ENCODE measurements at places on chromosomes 13 and 19.

DNA sequence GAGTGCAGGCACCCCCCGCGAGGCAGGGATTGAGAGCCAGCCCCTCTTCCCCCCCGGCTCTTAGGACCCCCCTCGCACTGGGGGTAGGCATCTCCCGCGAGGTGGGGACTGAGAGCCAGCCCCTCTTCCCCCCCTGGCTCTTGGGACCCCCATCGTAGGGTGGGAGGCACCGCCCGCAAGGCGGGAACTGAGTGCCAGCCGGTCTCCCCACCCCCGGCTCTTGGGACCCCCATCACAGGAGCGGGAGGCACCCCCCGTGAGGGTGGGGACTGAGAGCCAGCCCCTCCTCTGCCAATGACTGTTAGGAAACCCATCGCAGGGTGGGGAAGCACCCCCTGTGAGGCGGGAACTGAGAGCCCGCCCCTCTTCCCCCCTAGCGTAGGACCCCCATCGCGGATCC is 363.4 kb upstream of the SPRY2 start:
- DNase-seq = no peak

- DNase-seq = no peak
These were observed 4.8 kb downstream of the DPF1 start for GRCh38 chr19:38219221-38219620.

DNA sequence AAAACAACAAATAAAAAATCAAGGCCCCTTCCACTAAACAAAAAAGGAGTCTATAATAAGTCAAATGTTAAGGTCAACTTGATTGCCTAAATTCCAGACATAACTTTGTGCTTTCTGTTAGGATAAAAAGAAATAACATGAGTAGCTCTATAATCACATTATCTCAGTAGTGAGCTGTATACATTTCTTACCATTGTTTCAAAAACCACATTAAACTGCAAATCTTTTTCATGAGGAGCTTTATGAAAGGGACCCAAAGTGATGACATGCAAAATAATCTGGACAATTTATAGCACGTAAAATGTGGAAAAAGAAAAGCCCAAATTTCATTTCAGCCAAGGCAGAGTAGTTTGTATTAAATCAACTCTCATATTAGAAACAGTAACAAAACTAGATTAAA is 269.2 kb downstream of the KLF12 start:
- DNase-seq = no peak

DNA sequence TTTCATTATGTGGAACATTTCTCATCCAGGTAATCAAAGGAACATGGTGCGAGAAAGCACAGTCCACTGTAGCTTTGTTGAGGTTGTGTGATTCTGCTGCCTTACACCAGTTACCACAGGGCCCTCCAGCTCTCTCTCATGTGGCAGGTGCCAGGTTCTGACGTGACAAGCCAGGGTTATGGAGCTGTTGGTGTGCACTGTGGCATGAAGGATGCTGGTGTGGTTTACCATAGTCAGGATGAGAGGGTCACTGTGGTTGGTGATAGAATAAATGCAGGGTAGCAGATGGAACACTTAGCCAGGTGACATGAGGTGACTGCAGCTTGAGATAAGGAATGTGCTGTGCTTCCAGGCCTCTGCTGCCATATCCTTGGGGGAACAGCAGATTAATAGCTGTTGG is 7.4 kb downstream of the ZNF223 start:
- DNase-seq = no peak

- no peak for DNase-seq
These were observed 81.2 kb downstream of the STARD13 start for GRCh38 chr13:33204130-33204927.

- no peak for DNase-seq
These were observed 1.3 kb downstream of the ICAM5 start for GRCh38 chr19:10290876-10291553.

GRCh38 chr13:76523740-76524340 is 362.4 kb downstream of the KCTD12 start:
- no peak for DNase-seq

GRCh38 chr19:56960959-56961543 is 120.5 kb upstream of the PEG3 start:
- DNase-seq = no peak

GRCh38 chr13:59352600-59352999 is 811.1 kb downstream of the DIAPH3 start:
- no peak for DNase-seq

DNA sequence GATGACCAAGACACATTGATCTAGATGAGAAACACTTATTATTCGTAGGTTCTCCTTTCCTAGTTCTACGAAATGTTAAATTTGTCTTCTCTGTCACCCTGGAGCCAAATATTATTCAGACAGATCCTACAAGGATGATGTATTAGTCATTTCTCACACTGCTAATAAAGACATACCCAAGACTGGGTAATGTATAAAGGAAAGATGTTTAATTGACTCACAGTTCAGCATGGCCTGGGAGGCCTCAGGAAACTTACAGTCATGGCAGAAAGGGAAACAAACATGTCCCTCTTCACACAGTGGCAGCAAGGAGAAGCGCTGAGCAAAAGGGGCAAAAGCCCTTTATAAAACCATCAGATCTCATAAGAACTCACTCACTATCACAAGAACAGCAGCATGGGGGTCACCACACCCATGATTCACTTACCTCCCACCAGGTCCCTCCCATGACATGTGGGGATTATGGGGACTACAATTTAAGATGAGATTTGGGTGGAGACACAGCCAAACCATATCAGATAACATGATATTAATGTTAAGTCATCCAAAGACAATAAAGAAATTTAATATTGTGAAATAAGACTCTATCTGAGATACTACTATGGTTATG is 1248.8 kb upstream of the SLC10A2 start:
- no peak for DNase-seq

- no peak for DNase-seq
These were observed 22.8 kb upstream of the CEACAM20 start for GRCh38 chr19:44552324-44552723.

DNA sequence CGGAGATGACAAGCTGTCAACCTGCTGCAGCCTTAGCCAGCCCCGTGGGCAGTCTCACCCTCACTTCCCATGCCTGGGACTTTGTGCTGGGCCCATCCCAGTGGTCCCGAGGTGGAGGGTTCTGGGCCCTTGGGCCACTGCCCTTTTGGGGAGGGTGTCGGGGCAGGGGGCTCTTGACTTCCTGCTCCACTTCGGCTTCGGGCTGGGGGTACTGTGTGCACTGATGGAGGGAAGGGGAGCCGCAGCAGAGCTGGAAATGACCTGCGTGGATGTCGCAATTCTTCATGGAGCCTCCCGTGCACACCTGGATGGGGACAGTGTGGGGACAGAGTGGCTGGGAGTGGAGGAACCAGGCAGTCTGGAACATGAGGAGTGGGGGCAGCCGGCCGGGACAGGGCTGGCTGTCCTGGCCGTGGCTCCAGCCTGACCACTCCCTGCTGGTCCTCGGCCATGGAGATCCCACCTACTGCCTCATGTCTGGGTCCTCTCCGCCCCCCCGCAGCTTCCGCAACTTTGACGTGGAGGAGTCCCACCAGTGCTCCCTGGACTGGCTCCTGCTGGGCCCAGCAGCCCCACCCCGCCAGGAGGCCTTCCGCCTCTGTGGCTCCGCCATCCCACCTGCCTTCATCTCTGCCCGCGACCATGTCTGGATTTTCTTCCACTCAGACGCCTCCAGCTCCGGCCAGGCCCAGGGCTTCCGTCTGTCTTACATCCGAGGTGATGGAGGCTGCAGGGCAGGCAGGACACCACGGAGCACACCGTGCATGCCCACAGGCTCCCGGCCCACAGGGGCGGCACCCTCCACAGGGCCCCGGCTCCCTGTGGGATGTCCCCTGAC is 10.2 kb downstream of the LRP3 start:
- DNase-seq = no peak

DNA sequence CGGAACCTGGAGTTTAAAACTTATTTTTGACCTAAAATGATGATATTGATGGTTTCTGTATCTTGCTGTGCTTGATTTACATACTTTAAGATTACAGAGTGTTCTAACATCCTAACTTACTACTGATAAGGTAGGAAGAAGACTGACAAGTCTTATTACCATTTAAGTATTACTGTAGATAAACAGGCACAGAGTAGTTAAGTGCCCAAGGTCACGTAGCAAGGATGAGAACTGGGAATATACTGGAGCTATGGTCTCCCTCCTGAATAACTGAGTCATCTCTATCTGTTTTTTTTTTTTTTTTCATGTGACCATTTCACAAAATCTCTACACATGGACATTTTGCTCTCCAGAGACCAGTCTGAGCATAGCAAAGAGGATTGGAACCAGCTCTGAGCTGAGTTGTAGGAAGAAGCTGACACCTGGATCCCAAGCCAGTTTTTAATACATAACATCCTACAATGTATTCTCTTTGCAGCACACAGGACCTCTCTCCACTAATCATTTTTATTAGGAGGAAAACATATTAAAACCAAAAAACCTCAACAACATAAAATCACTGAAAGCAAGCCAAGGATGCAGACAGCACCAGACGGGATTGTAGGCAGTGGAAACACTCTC is 173.5 kb downstream of the DNAJC15 start:
- DNase-seq = no peak

DNA sequence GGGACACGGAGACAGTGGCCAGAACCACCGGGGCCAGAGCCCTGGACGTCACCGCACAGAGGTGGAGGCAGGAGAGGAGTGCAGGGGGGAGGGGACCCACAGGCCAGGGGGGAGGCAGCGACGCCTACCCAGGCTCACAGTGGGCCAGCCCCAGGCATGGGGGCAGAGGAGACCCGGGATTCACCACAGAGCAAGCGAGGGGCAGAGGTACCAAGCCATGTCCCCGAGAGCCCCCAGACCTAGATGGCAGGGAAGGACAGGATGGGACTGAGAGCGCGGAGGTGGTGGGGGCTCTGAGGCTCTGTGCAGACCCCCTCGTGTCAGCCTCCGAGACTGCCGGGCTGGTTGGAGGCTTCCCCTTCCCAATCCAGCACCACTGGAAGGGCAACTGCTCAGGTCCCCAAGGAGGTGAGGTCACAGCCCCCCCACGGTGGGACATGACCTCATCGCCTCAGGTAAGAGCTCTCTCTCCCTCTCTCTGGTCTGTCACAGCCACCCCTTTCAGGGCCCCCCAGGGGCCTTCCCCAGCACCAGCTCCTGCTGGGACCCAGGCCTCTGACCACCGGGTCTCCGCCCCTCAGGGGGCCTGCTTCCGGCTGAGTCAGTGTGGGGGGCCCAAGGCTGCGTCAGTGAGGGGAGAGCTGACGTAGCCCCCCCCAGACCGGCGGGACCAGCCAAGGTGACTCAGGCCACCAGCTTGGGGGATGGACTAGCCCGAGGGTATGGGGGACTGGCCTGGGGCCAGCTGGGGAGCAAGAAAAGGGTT is 2.2 kb upstream of the IL11 start:
- DNase-seq = no peak

DNA sequence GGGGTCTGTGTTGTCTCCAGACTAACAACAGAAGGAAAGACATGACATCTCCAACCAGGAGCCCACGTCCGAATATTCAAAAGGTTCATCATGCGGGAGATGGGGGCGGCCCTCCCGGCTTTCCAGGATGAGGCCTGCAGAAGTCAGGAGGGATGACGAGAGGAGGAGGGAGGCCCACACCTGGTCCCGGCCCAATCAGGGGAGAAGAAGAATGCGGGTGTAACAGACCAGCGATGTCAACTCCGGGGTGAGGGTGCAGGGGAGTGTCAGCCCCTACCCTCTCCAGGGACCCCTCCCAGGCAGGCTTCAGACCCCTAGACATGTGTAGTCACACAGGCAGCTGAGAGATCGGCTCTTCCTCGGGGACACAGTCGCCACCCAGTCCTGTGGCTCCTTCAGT is 275.3 kb upstream of the ZNF507 start:
- no peak for DNase-seq

- DNase-seq = no peak
These were observed 101.0 kb downstream of the SLITRK6 start for GRCh38 chr13:85698256-85698655.

DNA sequence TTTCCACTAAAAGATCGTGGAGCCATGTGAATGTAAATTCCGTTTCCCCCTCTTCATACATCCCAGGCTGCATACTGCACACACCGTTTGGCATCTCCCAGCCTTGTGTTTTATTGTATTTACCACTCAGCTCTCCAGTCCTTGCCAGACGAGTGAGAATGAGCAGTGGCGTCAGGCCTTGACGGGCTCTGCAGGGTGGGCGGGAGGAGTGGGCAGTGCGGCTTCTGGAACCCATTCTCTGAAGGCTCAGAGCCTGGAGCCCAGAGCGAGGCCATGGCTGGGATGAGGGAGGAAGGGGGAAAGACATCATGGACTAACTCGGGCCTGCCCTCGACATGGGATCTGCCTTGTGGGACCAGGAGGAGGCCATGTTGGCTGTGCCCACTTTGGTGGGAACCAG is 25.1 kb downstream of the BICRA start:
- no peak for DNase-seq

- no peak for DNase-seq
These were observed 541.6 kb downstream of the SUCLA2 start for GRCh38 chr13:47459512-47459911.

GRCh38 chr13:113116871-113117271 is 5.7 kb upstream of the F10 start:
- no peak for DNase-seq

- no peak for DNase-seq
These were observed 4.7 kb upstream of the GJB2 start for GRCh38 chr13:20197361-20197834.

DNA sequence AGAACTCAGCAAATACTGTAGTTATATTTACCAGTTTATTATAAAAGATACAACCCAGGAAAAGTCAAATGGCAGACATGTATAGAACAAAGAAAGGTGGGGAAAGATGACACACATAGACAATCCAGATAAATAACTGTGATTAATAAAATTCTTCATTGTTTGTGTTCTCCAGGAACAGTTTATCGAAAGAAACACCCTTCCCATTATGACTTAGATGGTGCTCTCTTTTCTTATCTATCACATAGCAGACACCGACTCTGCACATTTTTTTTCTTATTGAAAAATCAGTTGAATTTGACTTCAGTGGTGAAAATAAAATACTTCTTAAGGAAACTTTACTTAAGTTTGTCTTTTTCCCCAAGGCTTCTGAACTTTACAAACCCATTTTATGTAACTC is 6.2 kb downstream of the ZNF708 start:
- DNase-seq = no peak

DNA sequence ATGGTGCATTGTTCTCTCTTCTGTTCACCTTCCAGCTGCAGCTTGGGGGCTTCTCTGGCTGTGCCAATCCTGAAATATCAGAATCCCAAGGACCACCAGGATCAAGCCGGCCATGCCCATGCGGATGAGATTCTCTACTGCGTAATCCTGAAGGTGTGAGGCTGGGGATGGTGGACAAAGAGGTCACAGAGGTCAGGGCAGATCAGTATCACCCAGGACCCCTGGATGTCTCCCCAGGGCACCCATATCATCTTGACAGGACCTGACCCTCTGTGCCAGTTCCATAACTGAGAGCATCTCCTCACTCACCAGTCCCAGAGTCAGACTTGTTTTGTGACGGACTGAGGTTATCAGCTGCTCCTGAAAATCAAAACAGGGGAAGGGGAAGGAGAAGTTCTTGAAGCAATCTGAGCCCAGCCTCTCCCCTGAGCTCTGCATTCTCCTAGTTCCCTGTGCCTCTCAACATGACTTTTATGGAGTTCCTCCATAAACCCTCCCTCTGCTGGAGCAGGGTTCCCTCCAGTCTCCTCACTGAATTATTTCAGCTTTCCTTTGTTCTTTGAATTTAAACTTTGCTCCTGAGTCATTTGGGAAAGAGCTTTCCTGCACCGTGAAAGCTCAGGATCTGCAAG is 5.5 kb downstream of the LILRA5 start:
- DNase-seq = no peak

Measured in NCI-H2081 treated with DMSO at 0.1 percent for 48 hours (cell line).